ENCODE measurements at places on chromosomes 12 and 14. TPM values are rescaled to one million over a fixed set of nuclear protein-coding genes. Genes with fewer than 3 reads are reported as not detected.

- DNase-seq, result no peak
Measured at GRCh38 chr14:95464514-95464913, 51.9 kb downstream of the SYNE3 start.

The SLC24A4 gene
- 0.26 TPM for total RNA-seq

The SOCS2 gene
- 56.4 TPM for total RNA-seq

The PPP1R1A gene
- total RNA-seq, result 9.1 TPM

The ZFHX2 gene
- 11.0 TPM for total RNA-seq

The PRKD1 gene
- 12.4 TPM for total RNA-seq

The AQP5 gene
- 2.4 TPM for total RNA-seq
